Naive thymus-derived CD4-positive, alpha-beta T cell (primary cell): ENCODE measurements at places on chromosomes 1 and 21. TPM values are rescaled to one million over a fixed set of nuclear protein-coding genes. Genes with fewer than 3 reads are reported as not detected.

DNA sequence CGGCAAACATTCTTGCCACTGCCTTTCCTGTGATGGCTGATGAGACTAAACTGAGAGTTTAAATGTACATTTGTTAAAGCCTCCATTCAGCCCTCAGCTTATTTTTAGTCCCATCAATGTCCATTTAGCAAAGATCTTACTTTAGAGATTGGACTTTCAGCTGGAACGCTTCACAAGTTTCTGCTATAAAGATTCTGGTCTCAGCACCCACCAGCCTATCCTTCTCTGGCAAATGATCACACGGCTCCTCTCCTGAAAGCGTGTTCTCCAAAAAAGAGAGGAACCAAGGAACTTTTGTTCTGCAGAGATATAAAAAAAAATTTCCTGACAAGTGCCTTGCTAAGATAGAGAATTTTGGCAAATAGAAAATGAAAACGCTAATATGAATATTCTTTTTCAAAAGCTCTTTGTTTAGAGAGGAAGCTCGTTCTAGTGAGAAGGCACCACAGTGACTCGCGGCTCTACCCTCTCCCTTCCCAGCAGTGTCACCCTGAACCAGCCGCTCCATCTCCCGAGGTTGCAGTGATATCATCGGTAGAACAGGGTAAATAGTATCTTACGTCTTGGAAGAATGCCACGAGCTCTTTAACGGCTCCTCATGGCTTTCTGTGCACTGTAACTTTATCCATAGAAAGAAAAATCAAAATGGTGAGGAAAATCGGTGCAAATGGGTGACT, 200.2 kb downstream of the APP start:
- no peaks in the 10 kb centered on the region for H3K36me3 ChIP-seq
- H3K27ac ChIP-seq = no peak overlapping the region
- H3K4me3 ChIP-seq = no peak overlapping the region
- H3K27me3 ChIP-seq = no peaks in the 10 kb centered on the region

DNA sequence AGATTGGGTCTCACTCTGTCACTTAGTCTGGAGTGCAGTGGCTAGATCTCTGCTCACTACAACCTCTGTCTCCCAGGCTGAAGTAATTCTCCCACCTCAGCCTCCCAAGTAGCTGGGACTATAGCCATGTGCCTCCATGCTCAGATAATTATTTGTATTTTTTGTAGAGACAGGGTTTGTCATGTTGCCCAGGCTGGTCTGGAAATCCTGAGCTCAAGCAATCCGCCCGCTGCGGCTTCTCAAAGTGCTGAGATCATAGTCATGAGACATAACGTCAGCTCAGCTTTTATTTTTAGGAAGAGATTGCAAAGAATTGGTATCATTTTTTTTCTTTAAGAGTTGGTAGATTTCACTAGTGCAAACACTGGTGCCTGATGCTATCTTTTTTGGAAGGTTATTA, 244.9 kb downstream of the DSCAM start:
- H3K36me3 ChIP-seq = no peaks in the 10 kb centered on the region
- no peaks in the 10 kb centered on the region for H3K27me3 ChIP-seq
- no peak for DNase-seq
- H3K27ac ChIP-seq = no peak overlapping the region
- no peaks in the 10 kb centered on the region for H3K4me1 ChIP-seq

- peaks cover 10% of the 10 kb centered on the region for H3K4me1 ChIP-seq
- no peaks in the 10 kb centered on the region for H3K27me3 ChIP-seq
- H3K27ac ChIP-seq = no peak overlapping the region
- no peak overlapping the region for H3K4me3 ChIP-seq
Observed at GRCh38 chr1:27469334-27469733, 20.6 kb downstream of the WASF2 start.

DNA sequence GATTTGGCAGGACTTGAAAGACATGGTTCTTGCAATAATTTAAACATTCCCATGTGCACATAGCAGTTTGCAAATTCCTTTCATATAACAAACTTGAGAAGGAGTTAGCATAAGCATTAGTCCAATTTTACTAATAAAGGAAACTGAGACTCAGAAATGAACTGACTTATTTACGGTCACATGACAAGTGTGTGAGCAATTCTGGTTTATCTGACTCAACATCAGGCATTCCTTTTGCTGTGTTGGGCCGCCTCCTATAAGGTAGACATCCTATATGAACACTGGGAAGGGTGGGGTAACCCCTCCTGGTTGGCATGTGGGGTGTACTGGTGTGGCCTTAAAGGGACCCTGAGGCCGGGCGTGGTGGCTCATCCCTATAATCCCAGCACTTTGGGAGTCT, 8.5 kb upstream of the CPT2 start:
- no peaks in the 10 kb centered on the region for H3K4me1 ChIP-seq
- H3K27ac ChIP-seq = no peak overlapping the region
- no peaks in the 10 kb centered on the region for H3K27me3 ChIP-seq
- DNase-seq = no peak
- H3K4me3 ChIP-seq = no peak overlapping the region

GRCh38 chr21:30444204-30444603, 4.1 kb downstream of the KRTAP15-1 start:
- H3K36me3 ChIP-seq = no peaks in the 10 kb centered on the region
- no peaks in the 10 kb centered on the region for H3K27me3 ChIP-seq
- H3K4me3 ChIP-seq = no peak overlapping the region
- H3K27ac ChIP-seq = no peak overlapping the region

The TIE1 gene
- not detected for polyA plus RNA-seq

GRCh38 chr1:154970631-154971340, at the start of gene SHC1:
SHC1 (minus strand) TSS chr1:154970747; CDS start chr1:154970526, 221 bp downstream.
- H3K4me1 ChIP-seq = peaks cover 20% of the 10 kb centered on the region
- no peak for DNase-seq
- H3K27ac ChIP-seq = peak within 1 kb of the TSS; percentile 51
- H3K36me3 ChIP-seq = peaks cover 54% of the 10 kb centered on the region
- no peaks in the 10 kb centered on the region for H3K27me3 ChIP-seq

DNA sequence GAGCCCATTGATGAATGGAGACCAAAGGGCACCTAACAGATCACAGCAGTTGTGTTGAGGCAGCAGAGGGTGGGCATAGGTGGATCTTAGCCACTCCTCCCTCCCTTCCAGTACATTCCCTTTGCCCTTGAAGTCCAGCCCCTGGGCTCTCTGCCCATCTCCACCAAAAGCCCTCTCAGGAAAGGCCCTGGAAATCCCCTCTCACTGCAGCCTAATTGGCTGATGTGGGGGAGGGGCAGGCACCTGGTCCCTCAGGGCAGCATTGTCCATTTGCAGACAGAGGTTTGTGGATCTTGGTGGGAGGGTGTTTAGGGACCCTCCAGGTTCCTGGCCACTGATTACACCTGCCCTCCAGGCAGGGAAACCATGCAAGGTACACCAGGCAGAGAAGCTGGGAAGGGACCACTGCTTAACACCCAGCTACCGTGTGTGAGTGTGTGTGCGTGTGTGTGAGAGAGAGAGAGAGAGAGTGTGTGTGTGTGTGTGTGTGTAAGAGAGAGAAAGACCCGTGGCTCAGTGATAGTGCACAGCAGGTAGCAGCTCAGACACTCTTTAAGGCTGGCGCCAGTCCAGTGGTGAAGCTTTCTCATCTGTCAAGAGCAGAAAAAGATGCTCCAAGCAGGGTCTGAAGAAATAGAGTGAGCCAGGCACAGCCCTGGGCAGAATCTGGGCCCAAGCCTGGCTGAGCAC, 71.1 kb downstream of the MATN1 start:
- no peak overlapping the region for H3K4me3 ChIP-seq
- no peaks in the 10 kb centered on the region for H3K36me3 ChIP-seq
- H3K27me3 ChIP-seq = no peaks in the 10 kb centered on the region
- no peak overlapping the region for H3K27ac ChIP-seq

DNA sequence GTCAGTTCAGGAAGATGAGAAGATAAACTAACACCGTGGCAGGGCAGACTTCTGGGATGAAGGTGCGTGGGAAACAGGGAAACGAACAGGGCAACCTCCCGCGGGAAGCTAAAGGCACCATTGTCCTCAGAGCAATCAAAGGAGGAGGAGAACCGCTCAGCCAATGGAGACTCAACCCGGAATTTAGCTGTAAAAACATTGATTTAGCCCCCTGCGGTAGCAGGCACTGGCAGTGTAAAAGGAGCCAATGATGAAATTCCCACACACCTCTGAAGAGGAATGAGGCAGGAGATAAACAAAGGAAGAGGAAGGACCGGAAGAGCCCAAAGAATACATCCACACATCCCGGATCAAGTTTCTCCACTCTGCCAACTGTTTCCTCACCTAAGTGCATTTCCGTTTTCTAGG, 19.5 kb downstream of the HLCS start:
- H3K4me3 ChIP-seq = no peak overlapping the region
- H3K27me3 ChIP-seq = no peaks in the 10 kb centered on the region
- H3K4me1 ChIP-seq = no peaks in the 10 kb centered on the region
- no peak overlapping the region for H3K27ac ChIP-seq
- H3K36me3 ChIP-seq = no peaks in the 10 kb centered on the region

The AK5 gene
- polyA plus RNA-seq = 80.1 TPM

GRCh38 chr1:107529511-107530149, 388.8 kb downstream of the NTNG1 start:
- no peak overlapping the region for H3K4me3 ChIP-seq
- no peaks in the 10 kb centered on the region for H3K36me3 ChIP-seq
- no peaks in the 10 kb centered on the region for H3K27me3 ChIP-seq

- no peak for DNase-seq
- no peaks in the 10 kb centered on the region for H3K27me3 ChIP-seq
- H3K4me3 ChIP-seq = no peak overlapping the region
- H3K36me3 ChIP-seq = no peaks in the 10 kb centered on the region
- H3K4me1 ChIP-seq = no peaks in the 10 kb centered on the region
Observed at GRCh38 chr1:83086346-83086745, 912.6 kb downstream of the TTLL7 start.

- peak overlapping the region; percentile 37 for H3K27ac ChIP-seq
- H3K4me1 ChIP-seq = peaks cover 5% of the 10 kb centered on the region
- no peaks in the 10 kb centered on the region for H3K27me3 ChIP-seq
- H3K36me3 ChIP-seq = peaks cover 9% of the 10 kb centered on the region
- no peak for DNase-seq
Observed at GRCh38 chr1:167681024-167681423, 40.8 kb upstream of the MPZL1 start.

GRCh38 chr1:207259391-207259790, 62.1 kb upstream of the CD55 start:
- no peaks in the 10 kb centered on the region for H3K27me3 ChIP-seq
- DNase-seq = no peak
- H3K36me3 ChIP-seq = no peaks in the 10 kb centered on the region
- H3K4me1 ChIP-seq = no peaks in the 10 kb centered on the region

GRCh38 chr1:168053681-168054080, 83.0 kb downstream of the GPR161 start:
- H3K27me3 ChIP-seq = no peaks in the 10 kb centered on the region
- H3K4me1 ChIP-seq = no peaks in the 10 kb centered on the region
- no peak overlapping the region for H3K27ac ChIP-seq
- DNase-seq = no peak
- peaks cover 4% of the 10 kb centered on the region for H3K36me3 ChIP-seq
- H3K4me3 ChIP-seq = no peak overlapping the region

The ATXN7L2 gene
- polyA plus RNA-seq = 4.9 TPM

GRCh38 chr1:167541610-167542009, 12.0 kb downstream of the CREG1 start:
- H3K27ac ChIP-seq = no peak overlapping the region
- H3K4me3 ChIP-seq = no peak overlapping the region
- peaks cover 20% of the 10 kb centered on the region for H3K36me3 ChIP-seq

GRCh38 chr1:37515185-37516034, 844 bp upstream of the MEAF6 start:
- H3K36me3 ChIP-seq = no peaks in the 10 kb centered on the region
- no peaks in the 10 kb centered on the region for H3K27me3 ChIP-seq
- peaks cover 16% of the 10 kb centered on the region for H3K4me1 ChIP-seq
- H3K27ac ChIP-seq = peak overlapping the region; percentile 89

DNA sequence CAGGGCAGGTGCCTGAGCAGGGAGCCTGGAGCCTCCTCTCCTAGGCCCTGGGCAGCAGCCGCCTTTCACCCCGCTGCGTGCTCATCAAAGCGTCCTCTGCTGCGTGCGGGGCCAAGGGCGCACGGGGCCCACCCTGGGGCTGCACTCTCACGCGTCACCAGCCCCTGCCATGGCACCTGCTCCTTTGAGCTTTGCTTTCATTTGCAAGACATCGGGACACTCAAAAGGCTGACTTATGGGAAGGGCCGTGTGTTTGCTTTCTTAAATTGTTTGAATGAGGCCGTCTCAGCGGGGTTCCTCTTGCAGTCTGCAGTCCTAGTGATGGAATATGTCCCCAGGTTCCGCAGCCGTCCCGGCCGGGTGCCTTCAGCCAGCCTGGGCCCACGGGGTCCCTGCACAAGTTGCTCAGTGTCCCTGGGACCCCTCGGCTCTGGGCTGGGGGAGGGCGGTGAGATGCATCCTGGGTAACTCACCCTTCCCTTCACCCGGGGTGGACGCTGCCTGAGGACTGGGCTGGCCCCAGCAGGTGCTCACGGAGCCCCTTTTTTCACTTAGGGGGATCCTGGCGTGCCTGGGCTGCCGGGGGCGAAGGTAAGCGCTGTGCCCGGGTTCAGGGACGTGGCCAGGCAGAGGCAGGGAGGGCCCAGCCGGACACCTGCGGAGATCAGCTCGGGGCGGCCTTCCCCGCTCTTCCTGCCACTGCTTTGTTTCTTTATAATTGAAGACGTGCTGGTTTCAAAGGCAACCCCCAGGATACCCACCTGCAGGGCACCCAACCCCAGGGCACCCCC, 53.1 kb downstream of the SLC19A1 start:
- H3K27ac ChIP-seq = no peak overlapping the region
- no peaks in the 10 kb centered on the region for H3K4me1 ChIP-seq

The SIK1 gene
- 0.21 TPM for polyA plus RNA-seq

DNA sequence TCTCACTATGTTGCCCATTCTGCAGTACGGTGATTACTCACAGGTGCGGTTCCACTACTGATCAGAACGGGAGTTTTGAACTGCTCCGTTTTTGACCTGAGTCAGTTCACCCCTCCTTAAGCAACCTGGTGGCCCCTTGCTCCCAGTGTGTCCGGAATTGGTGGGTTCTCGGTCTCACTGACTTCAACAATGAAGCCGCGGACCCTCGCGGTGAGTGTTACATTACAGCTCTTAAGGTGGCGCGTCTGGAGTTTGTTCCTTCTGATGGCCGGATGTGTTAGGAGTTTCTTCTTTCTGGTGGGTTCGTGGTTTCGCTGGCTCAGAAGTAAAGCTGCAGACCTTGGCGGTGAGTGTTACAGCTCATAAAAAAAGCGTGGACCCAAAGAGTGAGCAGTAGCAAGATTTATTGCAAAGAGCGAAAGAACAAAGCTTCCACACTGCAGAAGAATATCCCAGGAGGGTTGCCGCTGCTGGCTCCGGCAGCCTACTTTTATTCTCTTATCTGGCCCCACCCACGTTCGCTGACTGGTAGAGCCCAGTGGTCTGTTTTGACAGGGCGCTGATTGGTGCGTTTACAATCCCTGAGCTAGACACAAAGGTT, 17.6 kb upstream of the PARP1 start:
- DNase-seq = no peak
- no peaks in the 10 kb centered on the region for H3K27me3 ChIP-seq
- H3K27ac ChIP-seq = peak overlapping the region; percentile 24

The SLC22A15 gene
- not detected for polyA plus RNA-seq
